ENCODE measurements at places on chromosomes 3 and 15. TPM values are rescaled to one million over a fixed set of nuclear protein-coding genes. Genes with fewer than 3 reads are reported as not detected.

The MELTF gene
- 1.00 TPM for total RNA-seq

The SPRED1 gene
- 56.8 TPM for total RNA-seq

The EIF4E3 gene
- total RNA-seq, result 1.2 TPM

The CPEB1 gene
- total RNA-seq, result 35.2 TPM

The ERC2 gene
- total RNA-seq, result 0.75 TPM

The ARIH2 gene
- 82.4 TPM for total RNA-seq

The GLDN gene
- 0.22 TPM for total RNA-seq

The BCL6 gene
- 17.0 TPM for total RNA-seq

The SPINK8 gene
- total RNA-seq, result not detected

The GOLGA8M gene
- total RNA-seq, result 2.5 TPM
